ENCODE measurements at places on chromosomes 6 and 20.

- no peak for DNase-seq
Observed at GRCh38 chr6:14787250-14787649, 458.6 kb upstream of the JARID2 start.

GRCh38 chr6:22804620-22805261 is 235.4 kb downstream of the HDGFL1 start:
- no peak for DNase-seq

DNA sequence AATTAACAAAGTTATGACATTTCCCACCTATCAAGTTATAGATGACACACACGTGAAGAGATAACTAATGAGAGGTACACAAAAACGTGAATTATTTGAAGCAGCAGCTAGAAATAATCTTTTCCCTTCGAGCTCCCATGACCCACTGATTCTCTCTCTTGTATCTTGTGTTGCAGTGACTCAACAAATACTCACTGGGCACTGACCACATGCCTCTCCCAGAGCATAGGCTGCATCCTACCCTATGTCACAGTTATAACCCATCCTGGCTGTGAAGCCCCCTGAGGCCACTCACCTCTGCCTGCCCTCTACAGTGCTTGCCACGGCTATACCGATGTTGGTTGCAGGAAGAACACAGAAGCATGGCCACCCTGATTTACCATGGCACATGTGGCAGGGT is 91.8 kb downstream of the INSM1 start:
- DNase-seq: no peak

GRCh38 chr6:127162836-127163235 is 44.4 kb downstream of the RSPO3 start:
- DNase-seq: no peak

- DNase-seq: no peak
Observed at GRCh38 chr6:144327081-144327480, 41.9 kb downstream of the UTRN start.

DNA sequence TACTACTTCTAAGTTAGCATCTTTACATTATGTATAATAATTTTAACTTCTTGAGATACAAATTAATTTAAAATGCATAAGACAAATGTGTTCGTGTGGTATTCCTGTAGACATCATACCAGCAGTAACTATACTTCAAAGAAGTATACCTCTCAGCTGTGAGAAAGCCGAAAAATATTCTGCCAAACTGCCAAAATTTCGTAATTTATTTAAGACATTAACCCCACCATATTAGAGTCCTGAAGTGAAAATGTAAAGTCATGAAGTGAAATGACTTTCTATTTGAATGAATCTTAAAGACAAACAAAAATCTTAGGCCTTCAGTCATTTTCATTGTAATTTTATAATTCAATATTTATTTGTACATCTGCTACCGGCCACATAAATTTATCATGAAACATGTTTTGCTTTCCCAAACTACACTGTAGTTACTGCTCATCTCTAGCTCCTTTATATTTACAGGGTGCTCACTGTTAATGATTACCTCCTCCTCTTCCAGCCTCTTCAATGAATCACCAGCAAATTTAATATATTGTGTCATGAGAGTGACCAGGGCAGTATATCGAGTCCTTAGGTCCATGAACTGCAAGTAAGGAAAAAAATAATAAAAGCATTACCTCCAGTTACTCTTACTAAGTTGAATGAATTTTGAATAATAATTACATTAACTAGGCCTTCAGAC is 18.5 kb downstream of the DST start:
- DNase-seq: no peak

GRCh38 chr6:170376386-170377043 is 70.0 kb downstream of the FAM120B start:
- DNase-seq: no peak

DNA sequence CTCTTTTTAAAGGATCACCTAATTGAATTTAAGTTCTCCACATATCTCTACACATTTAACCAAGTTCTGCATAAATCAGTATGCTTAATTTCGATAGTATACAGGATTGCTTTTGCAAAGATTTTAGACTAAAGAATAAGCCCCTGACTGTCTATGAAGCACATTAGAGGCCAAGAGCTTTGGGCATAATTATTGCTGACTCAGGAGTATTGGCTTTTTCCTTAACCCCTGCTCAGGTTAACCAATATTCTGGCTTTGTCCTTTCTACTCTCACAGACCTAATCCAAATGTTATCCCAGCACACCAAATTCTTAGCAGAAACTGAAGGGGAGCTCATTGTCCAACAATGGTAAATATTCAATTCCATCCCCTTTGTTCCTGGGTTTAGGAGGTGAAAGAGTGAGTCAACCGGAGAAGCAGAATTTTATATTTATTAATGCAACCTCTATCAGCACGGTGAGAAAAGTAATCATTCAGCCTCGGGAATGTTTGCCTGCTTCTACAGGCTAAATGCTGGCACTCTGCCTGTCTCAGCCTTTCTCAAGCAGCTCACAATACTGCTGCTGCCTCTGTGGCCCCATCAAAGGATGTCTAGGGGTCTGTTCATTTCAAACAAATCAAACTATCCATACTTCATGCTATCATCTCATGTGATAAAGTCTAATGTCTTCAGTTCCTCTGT is 125.0 kb downstream of the SIM1 start:
- no peak for DNase-seq

GRCh38 chr6:42366999-42367352 is 84.8 kb downstream of the TRERF1 start:
- DNase-seq: peak; percentile 51

GRCh38 chr6:43946641-43947363 is 176.8 kb downstream of the VEGFA start:
- DNase-seq: no peak

DNA sequence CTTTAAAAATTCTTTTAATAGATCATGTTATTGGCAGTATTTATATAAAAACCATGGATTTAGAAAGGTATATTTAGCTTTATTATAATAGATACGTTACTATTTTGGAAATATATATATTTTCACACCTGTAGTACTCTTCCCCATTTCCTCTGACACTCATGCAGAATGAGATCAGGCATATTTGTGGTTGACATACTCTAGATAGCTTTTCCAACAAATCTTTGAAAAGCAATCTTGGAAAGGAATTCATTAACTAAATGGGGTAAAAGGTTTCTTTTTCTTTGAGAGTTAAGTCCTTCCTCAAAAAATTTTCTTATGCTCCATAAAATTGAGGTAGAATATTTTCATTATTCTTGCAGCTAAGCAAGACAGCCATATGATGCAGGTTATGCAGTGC is 14.5 kb downstream of the ASF1A start:
- DNase-seq: no peak

- DNase-seq: no peak
Observed at GRCh38 chr6:87487555-87487954, 14.8 kb downstream of the SLC35A1 start.

DNA sequence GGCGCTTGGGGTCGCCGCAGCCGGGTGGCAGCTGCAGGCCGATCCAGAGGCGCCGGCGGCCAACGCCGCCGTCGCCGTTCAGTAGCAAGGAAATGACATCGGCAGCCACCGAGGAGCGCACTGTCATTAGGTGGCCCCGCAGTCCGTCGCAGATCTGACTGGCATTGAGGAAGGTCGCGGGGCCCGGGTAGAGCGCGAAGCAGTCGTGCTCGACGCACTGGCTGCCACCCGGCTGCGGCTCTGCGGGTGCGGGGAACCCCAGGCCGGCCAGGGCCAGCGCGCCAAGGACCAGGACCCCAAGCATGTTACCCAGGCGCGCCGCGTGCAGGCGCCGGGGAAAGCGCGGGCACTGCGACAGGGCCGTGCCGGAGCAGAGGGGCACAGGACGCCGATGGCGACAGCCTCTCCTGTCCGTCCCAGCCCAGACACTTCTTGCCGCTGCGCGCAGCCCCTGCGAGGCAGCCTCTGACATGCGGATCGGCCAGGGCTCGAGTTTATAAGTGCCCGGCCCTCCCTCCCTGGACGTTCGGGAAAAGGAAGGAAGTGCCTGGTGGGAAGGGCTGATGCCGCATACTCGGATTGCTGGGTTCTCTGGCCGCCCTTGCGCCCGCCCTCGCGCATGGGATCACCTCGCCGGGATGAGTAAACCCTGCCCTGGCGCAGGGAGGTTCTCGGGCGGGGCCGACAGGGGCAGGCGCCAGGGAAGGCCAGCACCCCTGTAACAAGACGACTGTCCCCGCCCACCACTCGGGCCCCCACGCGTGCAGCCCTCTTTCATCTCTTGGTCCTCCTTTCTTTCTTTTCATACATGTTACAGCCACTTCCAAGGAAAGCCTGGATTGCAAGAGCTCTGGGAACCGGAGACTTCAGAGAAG is at the start of gene THBD:
Gene THBD, minus strand, starts transcription at position 472 of the 875 bp plus-strand sequence. Its CDS starts 168 bp downstream, at position 304.
- no peak for DNase-seq

GRCh38 chr20:46233701-46234100 is 74.6 kb downstream of the CDH22 start:
- no peak for DNase-seq

DNA sequence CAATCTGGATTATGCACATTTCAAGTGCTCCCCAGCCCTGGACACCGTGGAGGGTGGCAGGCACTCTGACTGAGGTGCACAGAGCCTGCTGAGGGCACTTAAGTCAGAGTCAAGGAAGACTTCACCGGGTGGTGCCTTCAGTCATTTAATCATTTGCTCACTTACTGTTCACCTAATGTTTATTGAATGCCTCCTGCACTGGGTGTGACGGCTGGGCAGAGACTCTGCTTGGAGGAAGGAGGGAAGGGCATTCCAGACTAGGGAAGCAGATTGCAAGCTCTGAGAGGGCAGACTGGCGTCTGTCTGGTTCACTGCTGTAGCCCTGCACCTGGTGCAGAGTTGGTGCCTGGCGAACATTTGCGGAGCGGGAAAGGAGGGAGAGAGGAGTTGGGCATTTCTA is 54.2 kb upstream of the FAM83D start:
- no peak for DNase-seq

GRCh38 chr6:63510849-63511248 is 61.4 kb upstream of the LOC128125822 start:
- no peak for DNase-seq

GRCh38 chr6:8858854-8859331 is 423.5 kb upstream of the SLC35B3 start:
- DNase-seq: no peak

- DNase-seq: no peak
Observed at GRCh38 chr6:124054034-124054433, 250.4 kb downstream of the NKAIN2 start.

- DNase-seq: no peak
Observed at GRCh38 chr20:63625771-63626423, 1.0 kb downstream of the GMEB2 start.

GRCh38 chr20:24863356-24863755 is 85.7 kb upstream of the CST7 start:
- no peak for DNase-seq

DNA sequence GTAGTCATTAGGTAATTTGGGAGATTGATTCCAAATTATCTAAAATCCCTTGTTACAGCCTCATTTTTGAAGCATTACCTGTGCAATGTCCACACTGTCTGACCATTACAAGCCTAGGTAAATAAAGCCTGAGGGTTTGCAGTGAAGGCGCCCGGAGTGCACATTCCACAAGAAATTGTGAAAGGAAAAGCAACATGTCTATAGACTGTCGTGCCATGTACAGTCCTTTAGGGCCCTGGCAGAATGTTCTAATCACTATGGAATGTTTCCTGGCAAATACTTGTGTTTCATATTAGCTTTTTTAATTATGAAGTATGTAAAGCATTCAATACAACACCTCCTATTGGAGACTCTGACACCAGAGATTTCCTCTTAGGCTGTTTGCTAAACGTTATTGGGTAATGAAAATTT is 28.9 kb downstream of the PREP start:
- no peak for DNase-seq

- DNase-seq: no peak
Observed at GRCh38 chr6:15517600-15517999, 145.2 kb downstream of the DTNBP1 start.

DNA sequence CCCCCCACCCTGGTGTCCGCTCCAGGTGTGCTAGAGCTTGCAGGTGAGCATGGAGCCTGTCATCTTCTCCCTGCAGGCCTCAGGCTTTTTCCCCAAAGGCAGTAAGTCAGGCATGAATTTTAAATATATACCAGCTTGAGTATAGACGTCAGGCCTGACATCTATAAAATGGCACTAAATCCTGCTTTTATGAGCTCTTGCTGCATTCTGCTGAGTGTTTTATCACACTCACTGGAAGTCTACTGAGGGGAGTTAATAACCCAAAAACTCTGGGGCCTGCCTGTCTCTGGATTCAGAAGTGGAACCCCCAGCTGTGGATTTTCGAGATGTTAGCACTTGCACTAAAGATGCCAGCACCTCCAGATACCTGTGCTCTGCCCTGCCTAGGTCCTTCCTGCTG is 133.4 kb upstream of the TOP1 start:
- DNase-seq: no peak

DNA sequence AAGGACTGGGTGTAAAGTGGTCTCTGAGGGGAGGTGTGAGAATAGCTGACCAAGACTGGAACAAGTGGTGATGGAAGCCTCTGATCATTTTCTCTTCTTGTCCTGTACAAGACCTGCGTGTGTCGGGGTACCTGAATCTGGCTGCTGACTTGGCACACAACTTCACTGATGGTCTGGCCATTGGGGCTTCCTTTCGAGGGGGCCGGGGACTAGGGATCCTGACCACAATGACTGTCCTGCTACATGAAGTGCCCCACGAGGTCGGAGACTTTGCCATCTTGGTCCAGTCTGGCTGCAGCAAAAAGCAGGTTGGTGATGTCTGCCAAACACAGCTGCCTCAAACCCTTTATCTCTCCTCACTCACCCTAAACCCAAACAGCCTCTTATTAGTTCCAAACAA is 1.7 kb upstream of the HSD17B8 start:
- DNase-seq: no peak

GRCh38 chr6:16482702-16483314 is 244.4 kb downstream of the GMPR start:
- DNase-seq: no peak

- peak; percentile 70 for DNase-seq
Observed at GRCh38 chr20:64038224-64038564, 2.2 kb downstream of the C20orf204 start.

DNA sequence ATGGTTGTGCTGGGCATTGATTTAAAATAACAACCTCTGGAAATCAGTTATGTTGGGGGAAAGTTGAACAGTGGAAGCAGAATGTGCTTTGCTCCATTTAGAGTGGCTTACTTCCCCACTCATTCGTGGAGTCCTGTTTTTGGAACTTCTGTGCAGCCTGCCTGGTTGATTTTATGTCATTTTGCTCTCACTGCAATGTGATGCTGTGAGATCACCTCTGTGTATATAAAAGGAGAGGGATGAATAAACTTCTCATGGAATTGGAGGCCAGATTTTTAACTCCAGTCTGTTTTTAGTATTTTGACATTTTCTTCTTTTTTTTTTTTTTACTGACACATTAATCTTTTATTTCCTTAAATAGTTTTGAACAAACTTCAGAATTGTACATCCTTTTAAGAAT is 139.0 kb downstream of the FNDC1 start:
- no peak for DNase-seq

DNA sequence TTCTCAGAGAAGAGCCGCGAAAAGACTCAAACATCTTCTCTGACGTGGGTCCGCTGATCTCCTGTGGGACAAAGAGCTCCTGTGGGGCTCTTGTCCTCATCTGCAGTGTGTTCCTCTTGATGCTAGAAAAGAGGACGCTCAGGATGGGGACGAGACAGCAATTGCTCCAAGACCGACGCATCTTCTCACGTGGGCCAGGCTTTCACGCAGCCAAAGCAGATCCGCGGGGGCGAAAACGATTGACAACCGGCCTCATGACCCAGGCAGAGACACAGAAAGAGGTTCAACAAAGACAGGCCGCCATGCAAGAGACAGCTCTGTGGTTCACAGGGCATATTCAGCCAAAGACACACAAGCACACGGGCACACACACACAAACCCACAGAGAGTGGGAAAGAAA is 971.8 kb upstream of the DEFB115 start:
- DNase-seq: no peak

Measured in SK-N-DZ (cell line).